ENCODE measurements at places on chromosomes 3 and 15.

GRCh38 chr15:89003865-89004725 lies 84.2 kb upstream of the ABHD2 start:
- no peak for DNase-seq

- no peak for DNase-seq
These were observed 70.0 kb upstream of the ABHD2 start for GRCh38 chr15:89018207-89018606.

GRCh38 chr3:65342084-65342683 lies 654.4 kb upstream of the ADAMTS9 start:
- DNase-seq = no peak

GRCh38 chr3:9276761-9277370 lies 27.4 kb upstream of the SRGAP3 start:
- no peak for DNase-seq

DNA sequence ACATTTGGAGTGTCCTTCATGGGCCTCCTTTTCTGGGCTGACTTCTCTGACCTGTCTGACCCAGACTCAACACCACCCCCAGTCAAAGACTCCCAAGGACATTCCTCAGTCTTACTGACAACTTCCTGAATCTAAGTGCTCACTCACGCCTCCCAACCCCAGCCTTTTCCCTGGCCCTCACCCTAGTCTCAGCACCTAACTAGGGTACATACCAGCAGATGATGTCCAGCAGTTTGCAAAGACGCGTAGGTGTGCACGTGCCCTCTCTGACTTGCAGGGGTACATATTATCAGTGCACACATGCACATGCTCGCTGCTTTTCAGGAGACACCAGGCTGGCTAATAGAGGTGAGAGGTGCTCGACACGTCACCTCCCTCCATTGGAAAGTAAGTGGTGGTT lies 38.7 kb upstream of the SLCO2A1 start:
- DNase-seq = no peak

DNA sequence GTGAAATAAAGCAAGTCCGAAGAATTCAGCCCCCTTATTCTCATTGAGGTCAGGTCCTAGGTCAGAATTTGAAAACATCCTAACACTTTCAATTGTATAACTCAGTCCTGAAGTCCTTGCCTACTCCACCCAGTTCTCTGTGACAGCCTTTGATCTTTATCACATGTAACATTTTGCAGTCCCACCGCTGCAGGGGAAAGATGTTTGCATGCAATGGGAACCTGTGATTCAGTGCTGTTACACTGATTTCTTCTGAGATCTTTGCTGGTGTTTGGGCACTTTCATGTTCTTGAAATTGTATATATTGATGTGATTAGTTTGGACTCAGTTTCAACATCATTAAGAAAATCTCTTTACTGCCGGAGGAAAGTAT lies 18.0 kb upstream of the SECISBP2L start:
- DNase-seq = no peak

- DNase-seq = no peak
These were observed 91.8 kb downstream of the FILIP1L start for GRCh38 chr3:100022506-100022905.

- no peak for DNase-seq
These were observed 48.1 kb downstream of the HCN4 start for GRCh38 chr15:73320619-73321180.

- no peak for DNase-seq
These were observed 96.7 kb downstream of the SMARCC1 start for GRCh38 chr3:47685037-47685436.
